ENCODE measurements at places on chromosomes 2 and 18.

GRCh38 chr18:6626457-6626856, 103.1 kb upstream of the ARHGAP28 start:
- DNase-seq: no peak

DNA sequence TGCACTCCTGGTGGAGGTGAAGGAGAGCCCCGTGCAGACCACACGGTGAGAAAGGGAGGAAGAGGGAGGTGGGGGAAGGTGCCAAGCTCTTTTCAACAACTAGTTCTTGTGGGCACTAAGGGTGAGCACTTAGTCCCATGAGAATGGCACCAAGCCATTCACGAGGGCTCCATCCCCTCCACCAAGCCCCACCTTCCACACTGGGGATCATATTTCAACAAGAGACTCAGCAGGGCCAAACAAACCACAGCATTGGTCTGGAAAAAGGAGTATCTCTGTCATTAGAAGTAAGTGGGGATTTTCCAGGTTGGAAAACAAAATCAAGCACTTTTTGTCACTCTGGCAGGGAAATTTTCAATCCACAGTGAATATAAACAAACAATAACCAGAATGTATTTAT, 38.4 kb downstream of the ZAP70 start:
- no peak for DNase-seq

- DNase-seq: no peak
Measured at GRCh38 chr2:42673989-42674579, 89.9 kb downstream of the OXER1 start.

DNA sequence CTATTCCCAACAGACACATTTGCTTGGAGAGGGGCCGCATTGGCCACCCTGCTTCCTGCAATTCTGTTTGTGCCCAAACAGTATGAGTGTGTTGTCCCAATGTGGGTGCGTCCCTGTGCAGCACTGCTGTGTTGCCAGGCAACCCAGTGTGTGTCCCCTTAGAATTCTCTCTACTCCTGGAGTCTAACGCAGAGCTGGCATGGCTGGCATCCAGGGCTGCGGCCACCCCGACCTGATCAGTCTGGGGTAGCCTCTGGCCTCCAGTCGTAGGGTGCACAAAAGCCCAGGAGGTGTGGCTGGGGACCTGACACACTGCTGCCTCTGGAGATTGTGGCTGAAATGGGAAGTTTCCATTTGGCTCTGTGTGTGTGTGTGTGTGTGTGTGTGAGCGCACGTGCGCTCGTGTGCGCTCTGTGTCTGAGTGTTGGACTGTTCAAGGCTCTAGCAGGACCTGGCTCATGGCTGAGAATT, 48.0 kb downstream of the TEX44 start:
- peak; percentile 77 for DNase-seq

- DNase-seq: no peak
Measured at GRCh38 chr2:106147159-106147558, 46.9 kb downstream of the UXS1 start.

GRCh38 chr2:24011250-24012104, 1.6 kb downstream of the MFSD2B start:
- DNase-seq: no peak

DNA sequence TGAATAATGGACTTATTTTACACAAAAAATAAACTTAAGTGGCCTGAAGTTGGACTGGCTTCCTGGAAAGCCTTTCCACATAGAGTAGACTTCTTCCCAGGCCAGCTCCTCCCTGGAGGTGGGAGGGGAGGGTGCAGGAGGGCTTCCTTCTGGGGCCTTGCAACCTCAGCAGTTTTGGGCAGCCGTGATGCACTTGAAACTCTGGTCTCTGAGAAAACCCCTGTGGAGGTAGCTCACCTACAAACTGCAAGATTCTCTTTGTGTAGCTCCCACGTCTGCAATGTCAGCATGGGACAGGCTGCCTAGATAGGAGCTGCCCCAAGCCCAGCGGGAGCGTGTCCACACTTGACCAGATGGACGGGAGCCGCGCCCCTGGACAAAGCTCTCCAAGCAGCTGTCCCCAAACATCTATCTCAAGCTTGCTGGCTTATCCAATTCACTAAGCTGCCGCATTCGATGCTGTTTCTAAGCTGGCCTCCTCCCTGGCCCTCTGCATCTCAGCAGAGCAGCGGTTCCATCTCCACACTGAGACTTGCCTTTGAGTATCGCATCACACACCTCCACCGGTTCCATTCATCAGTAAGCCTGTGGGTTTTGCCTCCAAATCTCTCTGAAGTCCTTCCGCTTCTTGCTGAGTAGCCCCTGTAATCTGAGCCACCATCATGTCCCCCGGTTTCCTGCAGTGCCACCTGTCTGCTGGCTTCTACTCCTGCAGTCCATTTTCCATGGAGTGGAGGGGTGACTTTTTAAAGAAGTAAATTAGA, 1.6 kb upstream of the LPIN1 start:
- DNase-seq: peak; percentile 37

DNA sequence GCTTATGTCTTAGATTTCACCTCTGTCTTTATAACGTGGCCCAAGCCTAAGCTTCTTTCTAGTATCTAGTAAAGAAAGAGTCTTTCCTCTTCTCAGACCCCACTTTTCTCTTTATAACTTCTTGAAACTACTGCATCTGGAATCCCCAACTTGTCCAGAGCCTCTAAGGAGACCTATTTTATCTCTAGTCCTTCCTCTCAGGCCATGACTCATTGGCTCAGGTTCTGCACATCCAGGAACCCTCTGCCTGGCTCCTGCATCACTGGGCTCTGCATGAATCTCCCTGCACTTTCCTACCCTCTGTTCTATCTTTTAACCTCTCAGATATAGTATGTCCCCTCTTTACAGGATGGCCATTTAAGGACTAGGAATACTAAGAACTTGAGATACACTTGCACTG, 124.7 kb downstream of the DNAH6 start:
- DNase-seq: no peak

GRCh38 chr2:175326801-175327200, 145.3 kb upstream of the ATP5MC3 start:
- DNase-seq: no peak

- DNase-seq: no peak
Measured at GRCh38 chr2:183029219-183029618, 9.0 kb downstream of the NCKAP1 start.

GRCh38 chr2:233108611-233109490, 48.7 kb downstream of the INPP5D start:
- DNase-seq: no peak

GRCh38 chr18:22701795-22702194, 231.3 kb upstream of the RBBP8 start:
- no peak for DNase-seq

DNA sequence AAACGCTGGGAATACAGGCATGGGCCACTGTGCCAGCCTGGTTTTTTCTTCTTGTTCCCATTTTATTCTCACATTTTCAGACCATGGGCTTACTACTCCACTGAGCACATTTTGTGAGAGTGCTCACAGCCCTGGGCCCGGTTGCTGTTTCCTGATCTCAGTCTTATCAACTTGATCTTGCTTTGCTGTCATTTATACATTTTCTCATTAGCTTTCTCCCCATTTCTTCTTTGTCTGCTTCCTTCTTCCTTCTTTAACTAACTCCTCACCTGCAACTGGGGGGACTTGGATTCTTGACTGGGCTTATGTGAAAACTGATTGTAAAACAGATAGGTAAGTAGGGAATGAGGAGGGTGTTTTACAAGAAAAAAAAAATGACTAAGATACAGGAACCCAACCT, 117.3 kb downstream of the PLB1 start:
- no peak for DNase-seq

- no peak for DNase-seq
Measured at GRCh38 chr2:77567723-77568122, 45.5 kb upstream of the LRRTM4 start.

DNA sequence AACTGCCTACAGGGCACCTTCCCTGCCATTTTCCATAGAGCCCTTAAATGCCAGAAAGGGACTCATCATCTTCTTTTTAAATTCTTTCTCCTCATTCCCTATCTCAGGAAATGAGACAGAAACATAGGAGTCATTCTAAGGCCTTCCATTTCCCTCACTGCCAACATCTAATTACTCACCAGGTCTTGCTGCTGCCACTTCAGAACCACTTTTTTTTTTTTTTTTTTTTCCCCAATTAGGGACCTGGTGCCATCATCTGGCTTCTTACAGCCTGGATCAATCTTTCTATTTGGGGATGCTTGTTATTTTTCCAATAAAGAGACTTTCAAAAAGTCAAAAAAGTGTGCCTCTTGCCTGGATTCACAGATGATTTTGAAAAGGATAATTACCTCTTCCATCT, 373.4 kb downstream of the LPIN1 start:
- no peak for DNase-seq

GRCh38 chr18:31511098-31511497, 13.1 kb downstream of the DSG2 start:
- DNase-seq: no peak

- no peak for DNase-seq
Measured at GRCh38 chr2:37586663-37587317, 84.7 kb downstream of the CDC42EP3 start.

GRCh38 chr2:26809876-26810577, 24.2 kb downstream of the CENPA start:
- peak; percentile 72 for DNase-seq

DNA sequence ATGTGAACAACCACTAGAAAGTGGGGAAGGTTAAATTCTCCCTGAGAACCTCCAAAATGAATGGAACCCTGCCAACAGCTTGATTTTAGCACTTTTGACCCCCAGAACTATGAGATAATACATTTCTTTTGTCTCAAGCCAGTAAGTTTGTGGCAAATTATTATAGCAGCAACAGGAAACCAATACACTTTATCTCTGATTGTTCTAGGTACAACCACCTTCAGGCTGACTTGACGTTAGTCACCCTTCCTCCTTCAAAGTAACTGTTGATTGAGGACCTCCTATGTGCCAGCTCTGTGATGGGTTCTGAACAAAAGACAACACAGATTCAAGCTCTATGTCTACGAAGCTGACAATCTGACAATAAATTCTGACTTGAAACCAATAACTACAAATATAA, 318.9 kb downstream of the NCKAP5 start:
- no peak for DNase-seq

DNA sequence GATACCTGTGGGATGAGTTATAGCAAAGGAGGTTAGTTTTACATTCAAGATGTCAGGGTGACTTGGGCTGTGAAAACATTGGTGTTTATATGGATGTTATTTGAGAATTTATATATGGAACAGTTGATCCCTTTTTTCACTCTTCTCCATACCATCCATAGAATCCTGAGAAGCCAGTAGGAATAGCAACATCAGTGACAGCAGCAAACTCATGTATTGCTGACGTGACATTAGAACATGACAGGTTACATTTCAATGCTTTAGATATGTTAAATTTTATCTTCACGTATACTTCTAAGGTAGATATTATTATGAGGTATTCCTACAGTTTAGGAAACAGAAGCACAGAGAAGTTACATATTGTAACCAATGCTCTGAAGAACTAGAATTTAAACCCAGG, 745.2 kb upstream of the GCFC2 start:
- no peak for DNase-seq

DNA sequence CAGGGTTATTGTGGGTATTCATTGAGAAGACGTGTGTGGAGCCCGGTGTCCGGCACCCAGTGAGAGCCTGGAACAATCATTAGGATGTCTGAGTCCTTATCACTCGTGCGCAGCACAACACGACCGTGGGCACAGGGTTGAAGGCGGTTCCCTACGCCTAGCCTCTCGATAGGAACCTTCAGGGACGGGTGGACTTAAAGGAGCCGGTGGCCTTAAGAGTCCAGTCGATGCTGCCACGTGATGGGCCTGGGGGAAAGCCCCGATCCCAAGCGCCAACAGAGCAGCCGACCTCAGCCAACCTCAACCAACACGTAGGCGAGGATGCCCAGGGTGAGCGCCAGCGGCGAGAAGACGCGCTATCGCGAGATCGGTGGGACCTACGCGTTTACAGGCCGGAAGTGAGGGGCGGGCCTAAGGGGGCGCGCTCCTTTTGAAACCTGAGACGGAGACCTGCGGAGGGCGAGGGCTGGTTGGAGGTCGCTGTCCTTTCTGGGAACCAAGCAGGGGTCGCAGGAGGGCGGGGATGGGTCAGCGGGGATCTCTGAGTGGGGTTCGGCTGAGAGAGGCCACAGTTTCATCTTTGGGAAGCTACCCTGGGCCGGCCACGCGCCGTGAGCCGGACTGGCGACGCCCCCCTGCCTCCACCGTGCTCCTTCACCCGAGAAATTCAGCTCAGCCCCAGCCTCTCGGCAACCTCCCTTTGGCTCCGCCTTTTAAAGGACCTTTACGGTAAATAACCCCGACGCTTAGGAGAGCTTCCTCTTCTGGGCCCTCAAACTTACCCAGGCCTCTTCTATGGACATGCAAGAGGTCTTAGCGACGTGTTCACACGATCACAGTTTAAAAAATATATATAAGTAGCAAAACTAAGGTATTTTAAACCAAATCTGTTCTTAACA, 28.3 kb downstream of the WNT10A start:
- peak; percentile 95 for DNase-seq

DNA sequence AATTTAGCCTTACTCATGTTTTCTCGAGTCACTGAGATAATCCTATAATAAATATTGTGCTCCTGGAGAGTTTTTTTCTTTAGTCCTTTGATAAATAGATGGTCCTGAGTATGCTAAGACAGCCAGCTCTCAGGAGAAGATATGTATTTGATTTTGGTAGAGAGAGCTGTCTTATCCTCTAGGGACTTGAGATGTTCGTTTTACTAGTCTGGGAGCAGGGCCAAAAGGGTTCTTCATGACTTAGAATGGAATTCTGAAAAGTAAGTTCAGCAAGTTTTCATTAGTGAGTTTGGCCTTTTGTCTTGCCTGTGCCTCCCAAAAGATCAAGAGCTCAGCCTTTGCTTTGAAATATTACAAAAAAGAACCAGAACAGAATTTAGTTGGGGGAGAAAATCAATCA, 246.7 kb downstream of the BABAM2 start:
- DNase-seq: no peak

- DNase-seq: no peak
Measured at GRCh38 chr2:219452361-219453317, 18.0 kb downstream of the SPEG start.

- DNase-seq: no peak
Measured at GRCh38 chr2:235333076-235333475, 160.8 kb upstream of the AGAP1 start.

- DNase-seq: no peak
Measured at GRCh38 chr2:97723156-97724072, 10.0 kb downstream of the ZAP70 start.

GRCh38 chr18:45026162-45026561, 345.5 kb downstream of the SETBP1 start:
- peak; percentile 5 for DNase-seq

DNA sequence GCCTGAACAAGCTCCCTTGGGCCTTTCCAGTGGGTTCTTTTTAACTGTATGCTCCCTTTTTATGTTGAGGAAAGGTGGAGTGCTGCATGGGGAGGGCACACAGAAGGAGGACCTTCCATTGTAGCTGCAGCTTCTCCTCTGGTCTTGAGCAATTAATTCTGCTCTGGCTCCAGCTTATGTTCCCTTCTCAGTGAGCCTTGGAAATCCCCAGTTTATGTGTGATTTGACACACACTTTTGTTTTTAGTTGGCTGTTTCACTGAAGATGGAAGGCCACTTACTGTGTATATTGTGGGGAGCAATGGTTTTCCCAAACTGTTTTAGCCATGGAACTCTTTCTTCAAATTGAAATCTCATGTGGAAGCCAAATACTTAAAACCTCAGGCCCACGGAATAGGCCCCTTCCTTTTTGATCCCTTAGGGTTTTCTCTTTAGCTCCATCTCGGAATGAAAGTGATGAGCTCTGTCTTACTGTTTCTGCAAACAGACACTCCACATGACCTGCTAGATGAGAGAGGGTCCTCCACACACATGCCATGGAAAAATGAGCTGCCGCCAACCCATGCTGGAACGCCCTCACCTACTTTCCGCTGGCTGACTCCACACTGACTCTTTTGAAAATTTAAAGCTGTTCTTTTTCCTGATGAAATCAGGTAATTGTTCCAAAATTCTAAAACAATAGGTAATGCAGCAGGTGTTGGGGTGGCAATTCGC, 280.9 kb upstream of the SIX2 start:
- DNase-seq: peak; percentile 34

- DNase-seq: no peak
Measured at GRCh38 chr2:189900726-189901125, 116.5 kb downstream of the PMS1 start.
